Spinal cord (tissue), 10 donors: ENCODE measurements at places on chromosomes 12 and 14. TPM values are rescaled to one million over a fixed set of nuclear protein-coding genes. Genes with fewer than 3 reads are reported as not detected.

DNA sequence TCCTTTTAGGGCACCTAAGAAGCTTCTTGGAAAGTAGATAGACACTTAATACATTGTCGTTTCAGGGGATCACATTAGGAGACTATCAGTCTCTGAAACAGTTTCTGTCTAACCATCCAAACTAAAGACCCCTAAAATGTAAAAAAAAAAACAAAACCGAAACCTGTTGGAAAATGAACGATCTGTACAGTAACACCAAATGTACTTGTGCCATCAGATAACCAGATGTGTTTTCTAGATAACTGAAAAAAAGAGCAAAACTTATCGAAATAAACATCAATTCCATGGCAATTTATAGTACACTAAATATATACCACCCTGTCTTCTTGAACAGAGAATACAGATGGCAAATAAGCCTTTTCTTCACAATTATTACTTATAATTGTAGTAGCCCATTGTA lies 2.1 kb downstream of the LDHB start:
- no peak for DNase-seq

Gene TROAP
- total RNA-seq = 10.5 TPM

- DNase-seq = no peak
Measured at GRCh38 chr12:15555446-15555845, 233.1 kb downstream of the PTPRO start.

DNA sequence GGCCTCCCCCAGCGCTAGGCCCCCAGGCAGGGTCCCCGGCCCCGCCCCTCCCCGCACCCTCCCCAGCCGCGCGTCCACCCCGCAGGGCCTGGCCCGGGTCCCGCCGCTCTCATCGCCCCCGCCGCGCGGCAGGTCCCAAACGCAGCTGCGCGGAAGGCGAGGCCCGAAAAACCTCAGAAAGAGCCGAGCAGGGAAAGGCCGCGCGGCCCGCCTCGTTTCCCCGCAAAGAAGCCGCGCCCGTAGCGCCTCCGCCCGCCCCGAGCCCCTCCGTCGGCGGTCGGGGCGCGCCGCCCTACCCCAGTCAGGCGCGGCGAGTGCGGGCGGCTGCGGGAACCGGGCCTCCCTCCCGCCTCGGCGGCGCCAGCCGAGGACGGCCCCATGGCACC lies 324 bp downstream of the POLE start:
- DNase-seq = no peak

- DNase-seq = no peak
Measured at GRCh38 chr14:91964724-91965123, 17.2 kb upstream of the FBLN5 start.

DNA sequence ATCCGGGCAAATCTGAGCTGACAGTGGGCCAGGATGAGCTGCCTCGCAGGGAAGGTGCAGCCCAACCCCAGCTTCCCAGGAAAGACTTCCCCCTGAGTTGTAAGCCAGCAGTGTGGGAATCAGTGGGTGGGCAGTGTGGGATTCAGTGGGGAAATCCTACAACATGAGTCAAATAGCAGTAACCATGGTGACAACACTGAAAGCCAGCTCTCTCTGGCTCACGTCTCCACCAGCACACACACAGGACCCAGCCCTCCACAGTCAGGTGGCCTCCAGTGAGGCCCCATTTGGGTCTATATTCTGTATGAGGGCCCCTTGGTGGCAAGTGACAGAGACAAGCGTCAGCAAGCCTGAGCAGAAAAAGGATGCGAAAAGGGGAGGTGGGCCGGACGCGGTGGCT lies 6.0 kb upstream of the LGALS3 start:
- no peak for DNase-seq
